ENCODE measurements at places on chromosomes 5 and 9.

DNA sequence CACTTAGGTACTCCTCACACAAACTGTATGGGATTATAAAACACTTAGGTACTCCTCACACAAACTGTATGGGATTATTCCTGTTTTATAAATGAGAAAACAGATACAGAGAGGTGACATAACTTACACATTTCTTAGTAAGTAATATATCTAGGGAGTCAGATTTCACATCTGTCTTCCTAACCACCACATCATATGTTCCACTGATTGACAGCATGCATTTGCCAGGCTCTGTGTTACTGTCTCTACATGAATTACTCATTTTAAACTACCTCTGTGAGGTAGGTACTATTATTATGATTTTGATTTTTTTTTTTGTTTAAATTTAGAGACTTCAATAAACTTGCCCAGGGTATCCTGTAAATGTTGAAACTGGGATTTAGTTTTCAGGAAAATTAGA is 232.7 kb downstream of the CCDC171 start:
- DNase-seq: no peak

- no peak for DNase-seq
These were observed 15.6 kb upstream of the RLN1 start for GRCh38 chr9:5355226-5355625.

- peak; percentile 57 for DNase-seq
These were observed 51.0 kb downstream of the IARS1 start for GRCh38 chr9:92242260-92243136.

DNA sequence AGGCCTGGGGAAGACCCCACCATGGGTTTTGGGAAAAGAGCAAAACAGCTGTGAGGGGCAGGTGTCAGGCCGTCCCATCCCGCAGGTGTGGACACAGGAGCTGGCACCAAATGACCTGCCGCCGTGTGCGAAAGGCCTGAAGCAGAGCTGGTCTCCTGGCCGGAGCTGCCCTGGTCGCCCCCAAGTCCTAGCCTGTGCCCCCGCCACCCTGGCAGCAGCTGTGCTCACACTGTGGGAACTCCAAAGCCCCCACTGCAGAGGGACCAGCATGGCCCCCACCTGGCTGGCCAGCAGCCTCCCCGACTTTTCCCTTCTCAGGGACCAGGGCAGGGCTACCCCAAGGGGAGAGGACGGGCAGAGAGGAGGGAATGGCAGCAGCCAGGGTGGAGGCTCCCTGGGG is 88.4 kb downstream of the KCNT1 start:
- DNase-seq: no peak

DNA sequence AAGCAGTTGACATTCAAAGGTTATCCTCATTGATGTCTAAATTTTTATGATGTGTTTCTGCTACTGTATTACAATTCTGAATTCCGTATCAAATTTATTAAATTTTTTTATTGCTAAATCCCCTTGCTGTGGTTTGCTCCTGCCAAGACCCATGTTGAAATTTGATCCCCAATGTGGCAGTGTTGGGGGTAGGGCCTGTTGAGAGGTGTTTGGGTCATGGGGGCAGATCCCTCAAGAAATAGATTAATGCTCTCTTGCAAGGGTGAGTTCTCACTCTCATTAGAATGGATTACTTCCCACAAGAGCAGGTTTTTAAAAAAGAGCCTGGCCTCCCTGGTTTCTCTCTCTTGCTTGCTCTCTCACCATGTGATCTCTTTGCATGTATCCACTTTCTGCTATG is 434.5 kb upstream of the POU5F2 start:
- DNase-seq: no peak

GRCh38 chr9:83656952-83657351 is 34.0 kb downstream of the IDNK start:
- DNase-seq: no peak

GRCh38 chr9:70121818-70122436 is 78.3 kb downstream of the MAMDC2 start:
- no peak for DNase-seq

DNA sequence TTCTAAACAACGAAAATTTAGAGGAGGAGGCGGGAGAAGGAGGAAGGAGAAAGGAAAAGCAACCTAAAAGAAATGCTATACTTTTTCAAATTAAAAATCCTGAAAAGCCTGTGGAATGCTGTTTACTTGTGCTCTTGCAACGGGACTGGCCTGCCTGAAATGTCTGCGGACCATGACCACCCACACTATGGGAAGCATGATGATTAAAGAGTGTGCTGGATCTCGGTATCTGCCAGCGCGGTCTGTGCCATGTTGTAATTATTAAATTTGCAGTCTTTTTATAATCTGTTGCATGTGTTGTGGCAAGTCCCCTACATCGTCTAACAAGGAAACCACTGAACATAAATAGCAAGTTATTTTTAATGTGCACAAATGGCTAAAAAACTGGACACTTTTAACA is 111.4 kb downstream of the FANCC start:
- peak; percentile 29 for DNase-seq

DNA sequence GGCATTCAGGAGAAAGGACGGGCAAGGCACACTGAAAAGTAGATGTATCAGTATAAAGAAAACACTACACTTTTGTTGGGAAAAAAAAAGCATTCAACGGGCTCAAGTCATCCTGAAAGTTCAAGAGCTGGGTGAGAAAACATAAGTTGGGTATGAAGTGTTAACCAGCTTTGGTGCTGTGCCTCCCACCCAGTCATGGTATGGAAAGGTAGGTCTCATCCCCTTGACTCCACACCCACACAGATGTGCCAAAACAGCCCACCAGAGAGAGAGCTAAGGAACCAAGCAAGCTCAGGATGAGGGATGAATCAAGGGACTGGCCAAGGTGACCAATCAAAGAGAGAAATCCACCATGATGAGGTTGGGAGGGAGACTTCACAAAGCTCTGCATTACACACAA is 54.7 kb downstream of the ESM1 start:
- DNase-seq: no peak

DNA sequence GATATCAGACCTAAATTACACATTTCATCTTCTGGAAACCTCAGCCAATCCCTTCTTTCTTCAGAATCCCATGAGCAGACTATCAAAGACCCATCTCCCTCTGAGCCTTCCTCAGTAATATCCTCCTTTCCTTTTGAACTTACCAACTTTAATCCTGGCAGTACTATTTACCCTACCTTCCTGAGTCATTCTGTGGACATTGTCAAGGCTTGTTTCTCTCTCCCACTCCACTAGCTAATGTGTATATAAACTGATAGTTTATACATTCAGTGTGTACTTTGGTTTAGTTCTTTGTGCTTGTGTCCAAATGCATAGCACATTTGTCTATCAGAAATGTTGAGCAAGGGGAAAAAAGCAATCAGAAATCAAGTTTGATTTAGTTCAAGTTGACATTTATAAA is 568.3 kb downstream of the CSNK1G3 start:
- no peak for DNase-seq

GRCh38 chr5:171984748-171985419 is 21.6 kb downstream of the FBXW11 start:
- DNase-seq: peak; percentile 63

DNA sequence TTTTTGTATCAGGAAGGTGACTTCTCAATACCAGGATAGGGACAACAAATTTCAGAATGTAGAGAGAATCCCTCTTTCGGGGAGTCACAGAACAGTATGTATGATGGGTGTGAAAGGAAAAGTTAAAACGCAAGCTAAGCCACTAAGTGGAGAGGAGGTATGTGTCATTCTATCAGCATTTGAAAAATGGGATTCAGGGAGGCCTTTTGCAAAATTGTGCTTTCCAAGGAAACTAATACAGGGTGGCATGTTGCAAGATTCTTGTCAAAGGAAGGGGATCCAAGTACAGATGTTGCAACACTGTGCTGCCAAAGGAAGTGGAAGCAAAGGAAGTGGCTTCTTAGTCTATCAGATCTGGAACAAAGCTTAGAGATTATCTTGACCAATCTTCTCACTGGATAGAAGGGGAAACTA is 12.6 kb upstream of the TNIP1 start:
- peak; percentile 92 for DNase-seq

GRCh38 chr5:72654231-72654630 is 147.0 kb upstream of the ZNF366 start:
- DNase-seq: no peak

GRCh38 chr5:56490971-56491468 is 257.9 kb upstream of the ANKRD55 start:
- no peak for DNase-seq

GRCh38 chr9:38414040-38414723 is 10.1 kb downstream of the IGFBPL1 start:
- no peak for DNase-seq

GRCh38 chr5:145689235-145689634 is 145.9 kb downstream of the PRELID2 start:
- DNase-seq: no peak

GRCh38 chr5:51598026-51598425 is 214.8 kb downstream of the ISL1 start:
- DNase-seq: no peak

GRCh38 chr5:72231991-72232703 is 87.9 kb downstream of the MRPS27 start:
- DNase-seq: no peak

GRCh38 chr5:73028991-73029595 is 73.3 kb downstream of the FCHO2 start:
- DNase-seq: no peak

- no peak for DNase-seq
These were observed 42.8 kb downstream of the STK10 start for GRCh38 chr5:172144931-172145869.

- no peak for DNase-seq
These were observed 294.5 kb upstream of the PIK3R1 start for GRCh38 chr5:67921004-67921601.

- DNase-seq: no peak
These were observed 10.6 kb downstream of the GRIN3A start for GRCh38 chr9:101727612-101728524.

GRCh38 chr5:53321073-53321472 is 159.4 kb upstream of the FST start:
- DNase-seq: no peak

DNA sequence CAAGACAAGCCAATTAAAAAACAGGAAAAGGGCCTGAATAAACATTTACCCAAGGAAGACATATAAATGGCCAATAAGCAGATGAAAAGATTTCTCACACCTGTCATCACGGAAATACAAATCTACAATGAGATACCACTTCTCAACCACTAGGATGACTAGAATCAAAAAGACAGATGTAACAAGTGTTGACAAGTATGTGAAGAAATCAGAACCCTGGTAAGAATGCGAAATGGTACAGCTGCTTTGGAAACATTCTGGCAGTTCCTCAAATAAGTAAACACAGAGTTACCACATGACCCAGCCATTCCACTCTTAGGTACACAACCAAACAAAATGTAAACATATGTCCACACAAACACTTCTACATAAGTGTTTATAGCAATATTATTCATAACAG is 32.5 kb downstream of the LEAP2 start:
- DNase-seq: no peak

- DNase-seq: no peak
These were observed 5.6 kb upstream of the BNIP1 start for GRCh38 chr5:173138707-173139106.

DNA sequence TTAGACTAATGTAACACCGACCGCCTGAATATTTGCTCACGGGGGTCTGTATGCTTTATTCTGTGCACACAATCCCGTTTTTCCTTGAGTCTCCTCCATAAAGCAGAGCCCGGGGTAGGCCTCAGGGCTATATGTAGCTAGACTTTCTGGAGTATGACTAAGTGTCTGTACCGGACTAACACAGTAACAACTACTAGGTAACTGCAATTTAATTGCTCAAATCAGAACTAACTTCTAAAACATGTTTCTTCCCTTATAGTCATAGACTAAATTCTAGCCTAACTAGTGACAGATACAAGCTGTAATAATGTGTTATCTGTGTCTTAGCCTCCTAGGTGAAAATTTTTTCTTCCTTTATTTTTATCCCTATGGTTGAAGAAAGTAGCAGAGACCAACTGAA is 2.1 kb downstream of the REEP5 start:
- DNase-seq: no peak

GRCh38 chr5:11851965-11852716 is 52.1 kb downstream of the CTNND2 start:
- DNase-seq: no peak

All from AG09309 (cell line).